ENCODE measurements at places on chromosomes 4 and X. TPM values are rescaled to one million over a fixed set of nuclear protein-coding genes. Genes with fewer than 3 reads are reported as not detected.

GRCh38 chr4:108210989-108211835 lies 42.5 kb upstream of the LEF1 start:
- peaks cover 2% of the 10 kb centered on the region for H3K4me1 ChIP-seq
- no peak for DNase-seq
- no peaks in the 10 kb centered on the region for H3K27me3 ChIP-seq
- no peak overlapping the region for H3K4me3 ChIP-seq
- no peaks in the 10 kb centered on the region for H3K36me3 ChIP-seq
- H3K27ac ChIP-seq = no peak overlapping the region

GRCh38 chr4:604131-604530 lies 21.2 kb upstream of the PDE6B start:
- H3K4me1 ChIP-seq = no peaks in the 10 kb centered on the region
- H3K4me3 ChIP-seq = no peak overlapping the region
- no peaks in the 10 kb centered on the region for H3K36me3 ChIP-seq
- DNase-seq = no peak
- H3K27ac ChIP-seq = no peak overlapping the region

DNA sequence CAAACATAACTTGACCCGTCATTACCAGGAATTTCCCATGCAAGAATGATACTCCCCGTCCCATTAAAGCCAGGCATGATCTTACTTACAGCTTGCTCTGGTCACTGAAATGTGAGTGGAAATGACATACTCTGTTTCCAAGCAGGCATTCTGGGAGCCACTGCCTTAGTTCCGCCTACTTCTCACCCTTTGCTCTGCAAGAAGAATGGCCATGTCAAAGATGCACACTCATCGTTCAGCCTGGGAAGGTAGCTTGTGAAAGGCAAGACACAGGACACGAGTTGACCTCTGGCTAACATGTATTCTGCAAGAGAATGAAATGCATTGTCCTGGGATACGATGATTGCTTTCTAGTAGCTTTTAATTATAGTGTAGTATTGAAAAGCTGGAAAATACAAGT lies 1144.4 kb downstream of the NLGN4X start:
- H3K36me3 ChIP-seq = peaks cover 17% of the 10 kb centered on the region
- H3K4me3 ChIP-seq = no peak overlapping the region
- DNase-seq = no peak
- H3K27ac ChIP-seq = no peak overlapping the region

- no peaks in the 10 kb centered on the region for H3K27me3 ChIP-seq
- no peak overlapping the region for H3K27ac ChIP-seq
- no peak for DNase-seq
- H3K4me3 ChIP-seq = no peak overlapping the region
Measured at GRCh38 chrX:119222932-119223331, 13.2 kb upstream of the PGRMC1 start.

- no peak for DNase-seq
- no peak overlapping the region for H3K27ac ChIP-seq
- H3K4me1 ChIP-seq = no peaks in the 10 kb centered on the region
- peaks cover 61% of the 10 kb centered on the region for H3K36me3 ChIP-seq
- H3K4me3 ChIP-seq = 0 out of 3 replicates have a peak overlapping the region, but pooled peaks have one; percentile 3
Measured at GRCh38 chrX:71250841-71251240, 3.1 kb downstream of the ZMYM3 start.

DNA sequence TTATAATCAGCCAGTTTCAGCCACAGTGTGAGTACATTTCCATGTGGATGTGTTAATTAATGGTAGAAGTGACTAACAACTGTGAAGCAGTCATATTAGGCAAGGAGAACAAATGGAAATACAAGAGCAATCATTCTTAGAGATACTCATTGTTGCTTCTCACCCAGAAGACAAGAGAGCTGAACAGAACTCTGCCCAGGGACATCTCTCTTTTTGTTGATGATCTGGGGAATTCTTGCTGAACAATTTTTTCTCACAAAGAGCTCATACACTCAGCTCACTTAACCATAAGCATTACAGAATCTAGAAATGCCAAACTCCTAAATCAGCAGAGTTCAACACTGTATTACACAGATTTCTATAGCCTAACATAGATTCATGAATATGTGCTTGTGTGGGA lies 150.1 kb downstream of the COMMD8 start:
- no peak for DNase-seq
- H3K27me3 ChIP-seq = no peaks in the 10 kb centered on the region
- H3K36me3 ChIP-seq = no peaks in the 10 kb centered on the region
- no peaks in the 10 kb centered on the region for H3K4me1 ChIP-seq
- no peak overlapping the region for H3K27ac ChIP-seq
- H3K4me3 ChIP-seq = no peak overlapping the region

DNA sequence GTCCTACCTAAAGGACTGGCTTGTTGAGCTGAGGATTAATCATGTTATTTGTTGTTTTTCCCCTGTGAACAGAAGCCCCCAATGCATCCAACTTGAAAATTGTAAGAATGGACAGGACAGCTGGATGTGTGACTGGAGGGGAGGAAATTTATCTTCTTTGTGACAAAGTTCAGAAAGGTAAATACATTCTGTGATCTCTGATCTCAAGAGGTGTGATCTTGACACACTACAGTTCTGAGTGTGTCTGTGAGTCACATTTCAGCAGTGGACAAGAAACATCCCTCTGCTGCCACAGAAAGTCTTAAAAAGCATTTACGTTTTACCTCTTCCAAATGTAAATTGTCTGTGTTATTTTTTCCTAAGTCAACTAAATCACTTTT lies 79.3 kb downstream of the NFKB1 start:
- peaks cover 3% of the 10 kb centered on the region for H3K4me1 ChIP-seq
- no peaks in the 10 kb centered on the region for H3K27me3 ChIP-seq
- H3K4me3 ChIP-seq = no peak overlapping the region
- H3K27ac ChIP-seq = no peak overlapping the region
- H3K36me3 ChIP-seq = no peaks in the 10 kb centered on the region
- DNase-seq = no peak

Gene PROM1
- 98.3 TPM for total RNA-seq

Gene BEND2
- total RNA-seq = not detected

Gene TREX2
- 1.3 TPM for total RNA-seq

Measured in H9 (cell line).